Breast epithelium (tissue), 4 donors: ENCODE measurements at places on chromosomes 3 and 15. TPM values are rescaled to one million over a fixed set of nuclear protein-coding genes. Genes with fewer than 3 reads are reported as not detected.

DNA sequence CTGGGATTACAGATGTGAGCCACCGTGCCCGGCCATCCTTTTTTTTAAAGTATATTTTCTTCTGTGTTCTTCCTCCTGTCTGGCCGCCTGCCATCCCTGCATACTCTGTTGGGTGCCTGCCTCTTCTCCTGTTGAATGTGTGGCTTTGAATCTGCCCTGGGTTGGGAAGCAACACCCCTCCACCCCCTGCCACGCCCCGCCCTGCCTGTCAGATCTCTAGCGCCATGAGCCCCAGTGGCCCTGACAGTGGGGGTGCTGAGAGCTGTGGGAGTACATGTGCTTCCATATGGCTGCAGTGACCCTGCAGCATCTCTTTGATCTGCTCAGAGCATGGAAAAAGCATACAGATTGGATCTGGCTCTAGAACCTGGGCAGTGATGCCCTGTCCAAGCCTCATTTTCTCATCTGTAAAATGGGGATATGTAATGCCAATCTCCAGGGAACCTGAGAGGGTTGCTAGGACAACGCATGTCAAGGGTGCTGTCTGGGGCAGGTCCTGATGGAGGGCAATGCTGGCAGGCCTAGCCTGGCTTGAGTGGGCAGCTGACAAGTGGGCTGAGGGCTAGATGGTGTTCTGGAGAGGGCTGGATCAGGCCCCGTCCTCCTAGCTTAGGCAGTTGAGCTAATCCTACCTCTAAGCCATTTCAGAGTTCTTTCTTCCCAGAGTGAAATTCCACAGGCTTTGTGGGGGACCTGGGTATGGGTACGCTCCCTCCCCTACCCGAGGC is 23.9 kb downstream of the CCDC13 start:
- H3K4me1 ChIP-seq, result no peaks in the 10 kb centered on the region
- no peaks in the 10 kb centered on the region for H3K36me3 ChIP-seq

Gene GOLGA8J
- total RNA-seq, result not detected

Gene CHRD
- total RNA-seq, result 20.3 TPM

Gene PRR20G
- total RNA-seq, result not detected

Gene ARHGAP11A
- total RNA-seq, result 1.8 TPM
